ENCODE measurements at places on chromosomes 16 and 17.

- no peak for DNase-seq
These were observed 14.0 kb downstream of the LASP1 start for GRCh38 chr17:38883592-38884526.

DNA sequence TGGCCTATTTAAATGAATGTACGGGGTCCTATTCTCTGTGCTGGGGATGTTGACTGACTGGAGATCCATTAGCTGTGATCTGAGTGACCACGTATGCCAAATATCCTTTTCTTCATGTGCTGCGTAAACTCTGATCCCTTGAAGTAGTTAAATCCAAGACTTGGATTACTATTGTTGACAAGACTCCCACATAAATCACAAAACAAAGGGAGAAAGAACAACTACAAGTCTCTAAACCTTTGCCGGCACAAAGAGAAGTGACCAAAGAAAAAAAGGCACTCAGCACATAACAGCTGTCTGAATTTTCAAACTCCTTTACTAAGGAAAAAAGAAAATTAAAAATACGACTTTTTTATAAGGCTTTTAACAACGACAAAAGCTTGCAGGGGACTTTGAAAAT is 559.9 kb upstream of the CDH8 start:
- DNase-seq: no peak

- no peak for DNase-seq
These were observed 19.7 kb upstream of the MEIOC start for GRCh38 chr17:44636562-44636961.

GRCh38 chr17:8469964-8470363 is 34.3 kb downstream of the NDEL1 start:
- no peak for DNase-seq

DNA sequence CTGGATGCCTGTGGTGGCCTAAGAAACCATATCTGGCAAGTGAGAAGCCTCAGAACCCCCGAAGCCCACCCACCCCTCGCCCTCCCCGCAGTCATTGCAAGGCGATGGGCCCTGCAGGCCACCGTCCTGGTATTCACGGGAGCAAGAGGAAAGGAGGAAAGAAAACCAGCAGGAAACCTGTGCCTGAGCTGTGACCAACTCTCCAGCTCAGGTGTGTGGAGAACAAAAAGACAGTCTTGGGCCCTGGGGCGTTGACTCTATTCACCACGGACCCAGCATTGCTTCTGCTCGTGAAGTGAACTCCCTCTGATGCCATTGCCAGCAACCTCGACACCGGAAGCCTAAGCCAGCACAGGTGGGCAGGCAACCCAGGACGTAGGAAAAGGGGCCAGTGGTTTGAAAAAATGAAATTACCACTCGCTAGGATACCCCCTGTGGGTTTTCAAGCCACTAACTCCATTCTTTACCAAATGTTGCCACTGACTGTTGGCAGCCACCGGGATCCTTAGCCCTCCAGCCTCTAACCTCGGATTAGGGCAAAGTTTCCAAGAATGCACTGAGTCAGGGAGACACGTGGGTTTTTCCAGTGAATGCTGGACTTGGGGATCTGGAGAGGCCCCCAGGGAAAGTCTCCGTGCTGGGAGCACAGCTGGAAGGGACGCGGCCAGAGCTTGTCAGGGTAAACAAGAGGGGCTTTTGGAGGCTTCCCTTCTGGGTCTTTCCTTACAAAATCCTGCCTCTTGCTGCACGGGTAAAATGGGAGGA is 25.1 kb downstream of the FA2H start:
- DNase-seq: no peak

Data from activated naive CD8-positive, alpha-beta T cell treated with anti-CD3 and anti-CD28 coated beads, Interleukin-2, amount 50 U/mL, for 16 hours (primary cell).